Lung (tissue), 17 donors: ENCODE measurements at places on chromosomes 1 and 21. TPM values are rescaled to one million over a fixed set of nuclear protein-coding genes. Genes with fewer than 3 reads are reported as not detected.

DNA sequence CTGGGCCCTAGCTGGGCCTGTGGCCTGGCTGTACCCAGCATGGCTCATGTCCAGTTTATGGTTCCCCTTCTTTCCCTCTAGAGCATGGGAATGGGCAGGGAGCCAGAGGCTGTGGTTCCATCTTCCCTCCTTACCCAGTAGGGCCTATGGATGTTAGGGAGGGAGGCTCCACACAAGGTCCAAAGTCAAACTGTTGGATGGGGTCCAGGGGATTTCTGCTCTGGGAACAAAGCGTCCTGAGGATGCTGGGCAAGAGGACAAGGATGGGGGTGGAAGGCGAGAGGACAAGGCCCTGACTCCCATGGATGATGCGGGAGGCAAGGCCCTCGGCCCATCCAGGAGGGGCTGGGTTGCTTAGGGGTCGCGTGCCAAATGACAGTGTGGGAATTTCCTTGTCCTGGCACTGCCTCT, 17.3 kb downstream of the CSF1 start:
- DNase-seq, result peak; percentile 44

GRCh38 chr1:107358619-107359327, 217.9 kb downstream of the NTNG1 start:
- DNase-seq, result peak; percentile 74

GRCh38 chr1:222370913-222371675, 176.8 kb downstream of the HHIPL2 start:
- DNase-seq, result no peak

DNA sequence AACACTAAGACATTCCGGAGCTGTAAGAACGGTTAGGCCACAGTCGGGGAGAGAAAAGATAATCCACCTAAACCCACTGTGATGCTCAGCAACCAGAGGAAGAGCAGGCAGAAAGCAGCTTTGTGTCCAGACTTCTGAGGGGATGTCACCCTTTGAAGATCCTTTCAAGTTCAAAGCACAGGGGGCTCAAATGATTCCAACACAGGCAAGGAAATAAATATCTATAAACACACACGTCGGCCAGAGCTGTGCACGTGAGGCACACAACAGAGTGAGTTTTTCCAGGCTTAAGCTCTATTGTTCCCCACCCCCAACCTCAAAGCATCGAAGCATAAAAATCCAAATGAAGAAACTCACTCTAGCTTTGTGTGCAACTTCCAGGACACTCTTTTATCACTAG, 479.0 kb downstream of the DISC1 start:
- no peak for DNase-seq

DNA sequence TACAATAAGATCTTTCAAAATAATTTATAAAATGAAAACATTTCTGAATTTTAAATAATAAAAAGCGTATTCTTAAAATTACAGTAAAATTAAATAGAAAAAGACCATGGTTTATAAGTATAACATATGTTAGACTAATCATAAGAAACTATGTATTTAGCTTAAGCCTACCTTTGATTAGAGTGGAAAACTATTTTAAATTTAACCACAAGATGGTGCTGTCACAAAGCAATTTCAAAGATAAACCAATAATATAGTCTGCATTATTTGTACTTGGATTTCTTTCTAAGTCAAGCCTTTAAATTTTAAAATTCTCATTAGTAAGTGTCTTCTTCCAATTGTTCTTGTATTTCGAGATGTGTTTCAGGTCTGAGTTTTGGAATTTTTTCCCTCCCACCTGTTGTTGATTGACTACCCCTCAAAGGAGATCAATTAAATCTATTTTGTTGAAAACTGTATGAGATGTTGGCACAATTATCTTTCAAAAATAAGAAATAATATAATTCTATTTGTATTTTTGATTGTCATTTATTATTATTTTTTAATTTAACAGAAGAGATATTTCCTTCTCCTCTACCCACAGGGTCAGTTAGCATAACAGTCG, 459.8 kb downstream of the KCNT2 start:
- peak; percentile 69 for DNase-seq

ERI3 gene
- 41.7 TPM for total RNA-seq

TTC22 gene
- 3.4 TPM for total RNA-seq
